NCI-H1048 (cell line): ENCODE measurements at places on chromosomes 4 and X.

DNA sequence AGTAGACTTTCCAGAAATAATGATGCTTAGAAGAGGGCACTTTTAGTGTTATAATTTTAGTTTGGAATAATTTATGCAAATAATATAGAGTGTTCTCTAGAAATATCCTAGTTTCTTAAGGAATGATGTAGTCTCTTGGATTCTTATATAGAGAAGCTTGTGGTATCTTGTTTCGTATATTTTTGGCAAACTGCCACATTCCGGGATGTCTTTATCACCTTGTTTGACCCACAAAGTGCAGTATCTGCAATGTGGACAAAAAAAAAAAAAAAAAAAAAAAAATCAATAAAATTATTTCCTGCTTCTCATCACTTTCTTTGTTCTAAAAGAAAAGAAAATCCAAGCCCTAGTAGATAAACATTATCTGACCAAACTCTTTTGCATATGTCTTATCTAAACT lies 1577.7 kb upstream of the TENM3 start:
- DNase-seq = no peak

GRCh38 chrX:113059714-113060113 lies 219.1 kb upstream of the AMOT start:
- no peak for DNase-seq

DNA sequence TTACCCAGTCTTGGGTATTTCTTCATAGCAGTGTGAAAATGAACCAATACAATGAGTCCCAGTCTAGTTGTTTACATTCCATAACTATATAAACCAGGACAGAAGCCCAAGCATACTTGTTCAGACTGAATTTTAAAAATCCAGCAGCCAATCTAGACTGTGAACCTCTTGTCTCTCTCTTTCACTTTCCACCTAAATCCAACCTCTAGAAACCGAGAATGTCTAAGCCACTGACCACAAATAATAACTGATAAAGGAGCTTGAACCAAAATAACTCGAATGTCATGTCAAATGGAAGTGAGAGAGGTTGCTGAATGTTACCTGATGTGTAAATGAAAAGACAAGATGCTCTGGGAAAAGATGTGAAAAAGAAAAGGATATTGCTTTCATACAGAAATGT lies 544.7 kb downstream of the NLGN4X start:
- no peak for DNase-seq

- no peak for DNase-seq
These were observed 75.6 kb upstream of the RXFP1 start for GRCh38 chr4:158446106-158446505.

DNA sequence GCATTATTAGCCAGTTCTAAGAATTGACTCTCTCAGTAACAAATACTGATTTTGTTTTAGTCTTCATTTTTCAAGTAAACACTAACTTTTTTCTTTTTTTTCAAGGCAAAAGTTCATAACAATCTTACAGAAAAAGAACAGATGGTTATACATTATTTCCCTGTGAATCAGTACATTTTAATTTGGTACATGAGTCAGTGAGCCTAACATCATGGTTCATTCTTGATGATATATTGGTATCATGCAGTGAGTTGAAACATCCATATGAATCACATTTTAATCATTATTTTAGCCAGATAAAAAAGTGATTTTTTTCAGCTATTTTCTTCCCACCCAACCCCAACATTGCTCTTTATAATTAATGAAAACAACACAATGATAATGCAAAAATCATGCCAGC lies 184.3 kb upstream of the TACR3 start:
- DNase-seq = no peak

- DNase-seq = no peak
These were observed 48.8 kb upstream of the AFAP1 start for GRCh38 chr4:7988437-7988836.

GRCh38 chr4:107071108-107071507 lies 35.0 kb upstream of the DKK2 start:
- DNase-seq = no peak

DNA sequence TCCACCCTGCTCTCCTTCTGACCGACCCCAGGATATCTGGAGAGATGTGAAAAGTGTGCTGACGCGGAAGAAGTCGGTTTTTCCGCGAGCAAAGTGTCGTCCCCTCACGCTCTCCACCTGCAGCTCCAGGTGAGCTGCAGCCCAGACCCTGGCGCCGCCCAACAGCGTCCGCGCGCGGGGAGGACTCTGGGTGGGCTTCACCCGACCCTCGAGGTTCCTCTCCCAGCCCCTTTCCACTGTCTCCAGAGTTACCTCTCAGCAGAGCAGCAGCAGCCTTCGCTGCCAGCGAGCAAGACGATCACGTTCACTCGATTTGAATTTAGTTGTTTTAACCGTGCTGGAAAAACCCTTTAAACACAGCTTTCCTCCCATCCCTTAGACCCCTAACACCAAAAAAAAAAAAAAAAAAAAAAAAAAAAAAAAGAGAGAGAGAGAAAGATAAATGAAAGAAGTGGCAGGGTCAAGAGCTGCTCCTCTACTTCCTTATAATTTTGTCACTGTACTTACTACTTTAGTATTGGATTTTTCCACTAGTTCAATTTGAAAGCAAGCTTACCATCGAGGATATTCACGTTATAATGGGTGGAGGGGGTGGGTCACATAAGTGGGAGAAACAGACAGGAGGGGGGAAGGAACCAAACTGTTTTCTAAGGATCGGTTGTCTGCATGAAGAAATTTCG lies 758 bp upstream of the NR3C2 start:
- DNase-seq = no peak

DNA sequence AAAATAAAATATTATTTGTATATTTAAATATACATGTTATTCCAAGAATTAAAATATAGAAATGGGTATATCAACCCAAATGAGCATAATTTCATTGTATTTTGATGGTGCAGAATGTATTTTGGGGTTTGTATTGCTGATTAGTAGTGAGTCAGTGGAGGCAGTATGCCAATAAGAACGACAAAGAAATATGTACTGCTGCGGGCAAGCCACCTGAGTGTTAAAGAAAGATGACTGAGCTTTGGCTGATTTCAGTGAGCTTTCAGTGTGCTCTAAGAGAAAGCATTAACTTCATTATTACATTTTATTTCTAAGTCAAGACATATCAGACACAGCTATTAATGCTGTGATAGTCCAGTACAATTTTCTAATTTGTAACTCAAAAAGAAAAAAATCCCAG lies 297.8 kb downstream of the ANK2 start:
- no peak for DNase-seq

- DNase-seq = no peak
These were observed 11.6 kb downstream of the FGA start for GRCh38 chr4:154578919-154579318.

DNA sequence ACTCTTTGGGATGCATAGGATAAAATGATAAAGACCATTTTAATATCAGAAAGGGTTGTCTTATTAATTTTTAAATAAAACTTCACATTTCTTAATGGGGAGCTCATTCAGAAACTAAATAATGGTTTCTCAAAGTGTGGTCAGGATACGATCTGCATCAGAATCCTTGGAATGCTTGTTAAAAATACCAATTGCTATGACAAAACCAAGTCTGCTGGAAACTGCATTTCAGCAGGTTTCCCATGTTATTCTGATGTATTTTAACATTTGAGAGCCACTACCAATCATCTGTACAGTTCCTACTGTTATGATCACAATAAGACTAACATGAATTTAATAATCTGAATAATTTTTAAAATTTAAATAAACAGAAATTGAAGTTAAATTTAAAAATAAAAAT lies 115.1 kb downstream of the SOWAHB start:
- DNase-seq = no peak

DNA sequence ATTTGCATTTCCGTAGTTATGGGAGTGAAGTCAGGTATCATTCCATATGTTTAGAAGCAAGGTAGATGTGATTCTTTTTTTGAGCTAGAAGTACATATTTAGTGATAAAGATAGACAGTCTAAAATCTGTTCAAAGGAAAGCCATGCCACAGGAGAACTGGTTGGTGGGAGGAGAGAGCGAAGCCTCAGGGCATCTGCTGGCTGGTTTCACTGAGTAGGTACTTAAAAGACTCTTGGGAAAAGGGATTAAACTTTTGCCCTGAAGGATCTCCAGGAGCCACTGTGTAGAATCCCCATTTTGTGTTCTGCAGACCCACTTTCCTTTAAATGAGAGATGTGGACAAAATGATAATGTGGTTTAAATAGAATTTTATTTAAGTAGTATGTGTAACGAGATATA lies 89.6 kb downstream of the SHROOM2 start:
- no peak for DNase-seq
